ENCODE measurements at places on chromosomes 7 and 10.

DNA sequence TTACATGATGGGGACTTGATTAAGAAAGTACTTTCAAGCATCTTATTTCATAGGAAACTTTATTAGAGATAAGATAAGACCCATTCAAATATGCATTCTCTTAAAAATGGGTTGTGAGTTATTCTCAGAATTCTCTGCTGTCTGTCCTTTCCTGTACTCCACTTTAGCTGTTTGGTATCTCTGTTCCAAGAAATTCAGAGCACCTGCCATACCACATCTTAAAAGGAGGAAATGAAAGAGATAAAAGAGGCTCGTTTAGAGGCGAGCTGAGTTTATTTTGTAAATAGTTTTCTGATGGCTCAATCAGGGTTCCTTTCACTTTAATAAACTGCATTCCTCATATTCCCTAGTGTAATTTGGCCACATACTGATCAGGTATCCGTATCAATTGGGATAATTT is 87.2 kb downstream of the MDFIC start:
- no peak for DNase-seq

DNA sequence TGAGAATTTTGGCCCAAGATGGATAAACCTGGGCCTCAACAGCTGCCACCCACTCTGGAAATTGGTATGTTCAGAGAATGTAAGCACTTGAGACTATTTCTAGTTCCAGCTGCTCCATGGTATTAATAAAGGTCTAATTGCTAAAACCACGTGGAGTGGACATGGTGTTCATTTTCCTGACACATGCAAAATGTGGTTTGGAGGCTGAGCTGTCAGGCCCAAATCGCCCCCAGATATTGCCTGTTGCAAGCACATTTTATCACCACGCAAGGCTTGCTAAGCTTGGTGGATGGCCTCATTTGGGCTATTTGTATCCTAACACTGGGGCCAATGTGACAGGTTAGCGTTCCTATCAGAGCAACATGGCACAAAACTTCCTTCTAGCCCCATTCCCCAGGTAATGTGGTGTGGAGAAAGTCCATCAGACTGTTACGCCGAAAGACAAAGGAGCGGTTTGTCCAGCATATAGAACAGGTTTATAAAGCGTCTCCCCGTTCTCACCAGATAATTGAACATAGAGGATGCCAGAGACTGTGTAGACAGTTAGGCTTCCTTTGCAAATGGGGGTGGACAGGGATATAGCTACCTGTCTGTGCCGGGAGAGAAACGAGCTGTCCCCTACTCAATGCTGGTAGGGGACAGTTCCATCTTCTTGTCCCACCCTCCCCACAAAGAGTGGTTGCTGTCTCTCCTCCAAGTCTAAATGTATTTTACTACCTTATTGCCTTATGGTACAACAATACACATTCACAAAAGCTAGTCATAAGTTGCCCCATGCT is 78.0 kb upstream of the ANKRD1 start:
- DNase-seq, result no peak

DNA sequence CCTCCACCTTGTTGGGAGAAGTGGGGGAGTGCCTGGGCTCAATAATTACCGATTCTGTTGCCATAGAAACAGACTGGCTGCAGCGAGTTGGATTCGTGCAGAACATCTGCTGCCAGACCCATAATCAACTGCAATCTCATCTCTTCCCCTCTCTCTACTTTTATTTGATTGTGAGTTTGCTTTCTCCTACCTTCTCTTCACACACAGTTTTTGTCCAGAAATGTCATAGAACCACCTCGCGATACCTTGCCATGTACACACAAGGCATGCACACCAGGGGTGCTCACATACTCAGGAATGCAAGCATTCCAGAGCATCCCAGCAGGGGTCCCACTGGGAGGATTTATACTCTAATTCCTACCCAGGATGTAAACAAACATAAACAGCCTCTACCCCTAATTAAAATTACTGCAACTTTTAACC is 262.2 kb upstream of the AOAH start:
- DNase-seq, result no peak

- peak; percentile 70 for DNase-seq
Measured at GRCh38 chr10:24642921-24643678, 80.6 kb downstream of the ARHGAP21 start.

DNA sequence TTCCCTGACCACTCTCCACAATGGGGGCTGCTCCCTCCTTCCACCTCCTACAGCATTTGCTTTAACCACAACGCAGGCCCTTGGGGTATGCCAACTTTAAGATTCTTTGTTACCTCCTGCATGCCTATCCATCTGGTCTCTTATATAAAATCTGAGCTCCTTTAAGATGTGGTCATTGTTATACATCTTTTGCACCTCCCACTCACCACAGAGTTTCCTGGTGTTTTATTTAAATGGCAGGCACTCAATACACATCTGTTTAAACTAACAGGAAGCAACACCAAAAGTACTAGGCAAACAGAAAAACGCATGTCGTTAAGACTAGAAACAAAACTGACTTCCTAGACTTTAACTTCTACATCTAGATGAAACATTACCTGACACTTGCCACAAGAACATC is 36.3 kb downstream of the SLC25A13 start:
- DNase-seq, result no peak

DNA sequence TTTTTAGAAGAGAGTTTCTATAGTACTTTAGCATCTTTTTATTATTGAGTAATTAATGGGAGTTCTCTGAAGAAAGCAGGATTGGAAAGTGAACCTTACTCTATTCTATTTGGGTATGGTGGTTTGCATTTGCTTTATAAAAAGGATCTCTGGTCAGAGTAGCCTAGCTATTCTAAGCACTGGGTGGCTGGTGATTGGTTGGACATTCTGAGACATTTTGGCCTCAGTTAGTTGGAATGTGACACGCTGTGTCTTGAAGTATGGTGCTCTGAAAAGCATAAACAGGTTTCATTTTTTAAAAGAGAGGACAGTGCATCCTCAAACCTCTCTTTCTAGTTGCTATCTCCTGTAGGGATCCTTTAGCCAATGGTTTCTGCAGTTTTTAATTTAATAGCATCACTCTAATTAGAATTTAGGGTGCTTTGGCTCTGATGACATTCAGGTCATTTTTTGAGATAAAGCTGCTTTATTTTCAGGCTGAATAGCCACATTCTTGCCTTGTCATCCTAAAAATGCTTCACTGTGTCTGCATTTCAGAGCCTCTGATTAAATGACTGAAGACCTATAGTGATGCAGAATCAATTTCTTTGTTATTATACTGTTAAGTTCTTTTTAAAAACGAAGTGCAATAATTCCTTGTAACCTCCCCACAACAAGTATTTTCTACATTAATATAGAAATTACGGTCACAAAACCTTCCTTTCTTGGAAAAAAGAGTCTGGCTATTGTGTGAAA is 20.6 kb downstream of the TMEM178B start:
- DNase-seq, result no peak

- no peak for DNase-seq
Measured at GRCh38 chr10:6153845-6154244, 48.9 kb upstream of the PFKFB3 start.

- no peak for DNase-seq
Measured at GRCh38 chr10:35015843-35016408, 74.2 kb downstream of the CUL2 start.

GRCh38 chr7:25312968-25313367 is 84.7 kb upstream of the NPVF start:
- DNase-seq, result no peak

GRCh38 chr7:20280475-20281351 is 50.0 kb upstream of the ITGB8 start:
- no peak for DNase-seq

DNA sequence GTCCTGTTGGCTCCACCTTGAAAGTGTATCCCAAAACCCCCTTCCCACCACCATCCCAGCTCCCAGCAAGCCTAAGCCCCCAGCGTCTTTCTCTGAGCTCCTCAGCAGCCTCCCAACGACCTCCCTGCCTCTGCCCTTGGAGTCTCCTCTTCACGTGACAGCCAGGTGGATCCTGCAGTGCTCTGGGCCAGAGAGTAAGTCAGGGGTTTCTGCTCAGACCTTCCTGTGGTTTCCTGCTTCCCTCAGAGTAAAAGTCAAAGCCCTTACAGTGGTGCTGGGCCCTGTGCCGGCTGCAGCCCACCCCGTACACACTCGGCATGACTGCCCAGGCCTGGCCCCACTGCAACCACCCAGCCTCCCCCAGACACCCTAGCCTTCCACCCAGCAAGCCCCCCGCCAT is 51.9 kb downstream of the OAT start:
- no peak for DNase-seq

DNA sequence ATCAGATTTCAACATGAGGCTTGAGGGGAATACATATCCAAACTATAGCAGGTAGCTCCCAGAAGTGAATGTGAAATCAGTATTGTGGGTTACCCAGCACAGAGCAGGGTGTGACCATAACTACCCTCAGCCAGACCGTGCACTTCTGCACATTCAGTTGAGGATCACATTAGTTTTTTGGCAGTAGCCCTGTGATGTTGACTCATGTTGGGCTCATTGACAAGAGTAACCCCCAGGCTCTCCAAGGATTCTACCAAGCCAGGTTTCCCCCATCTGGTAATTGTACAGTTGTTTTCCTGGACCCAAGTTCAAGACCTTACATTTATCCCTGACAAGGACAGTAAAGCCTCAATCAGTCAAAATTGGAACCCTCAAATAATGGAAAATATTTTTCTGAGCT is 11.7 kb upstream of the CPA4 start:
- no peak for DNase-seq

GRCh38 chr10:108003576-108003975 is 839.1 kb upstream of the SORCS1 start:
- no peak for DNase-seq

GRCh38 chr7:99504281-99504602 is 220 bp upstream of the ZKSCAN5 start:
- DNase-seq, result no peak

GRCh38 chr7:148700661-148701064 is 2.0 kb downstream of the CUL1 start:
- DNase-seq, result no peak

- DNase-seq, result no peak
Measured at GRCh38 chr7:47609803-47610452, 28.0 kb upstream of the TNS3 start.

DNA sequence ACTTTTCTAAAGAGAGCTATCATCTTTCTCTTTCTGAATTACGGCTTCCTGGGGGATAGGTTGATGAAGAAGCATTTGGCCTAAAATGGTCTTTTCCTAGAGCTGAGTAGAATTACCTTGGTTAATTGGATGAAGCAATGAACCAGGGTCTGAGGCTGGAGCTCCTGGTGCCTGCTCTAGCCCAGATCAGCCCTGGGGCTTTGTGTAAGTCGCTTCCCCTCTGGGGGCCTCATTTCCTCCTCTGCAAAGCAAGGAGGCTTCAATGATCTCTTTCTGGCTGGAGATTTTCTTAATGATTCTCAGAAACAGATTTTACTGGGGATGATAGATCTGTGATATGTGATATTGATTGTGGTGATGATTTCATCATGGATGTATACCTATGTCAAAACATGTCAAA is 3.5 kb upstream of the CPA2 start:
- DNase-seq, result no peak

DNA sequence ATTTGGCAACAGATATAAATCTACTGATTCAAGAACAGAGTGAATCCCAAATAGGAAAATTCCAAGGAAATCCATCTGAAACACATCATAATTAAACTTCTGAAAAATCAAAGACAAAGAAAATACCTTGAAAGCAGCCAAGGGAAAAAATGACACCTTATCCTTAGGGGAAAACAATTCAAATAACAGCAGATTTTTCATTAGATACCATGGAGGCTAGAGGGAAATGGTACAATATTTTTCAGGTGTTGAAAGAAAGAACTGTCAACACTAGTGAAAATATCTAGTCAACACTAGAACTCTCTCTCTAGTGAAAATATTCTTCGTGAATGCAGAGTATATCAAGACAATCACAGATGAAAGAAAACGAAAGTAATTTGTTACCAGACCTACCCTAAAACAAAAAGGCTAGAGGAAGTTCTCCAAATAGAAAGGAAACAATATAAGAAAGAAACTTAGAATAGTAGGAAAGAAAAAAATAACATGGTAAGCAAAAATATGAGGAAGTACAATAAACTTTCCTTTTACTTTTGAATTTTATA is 5.7 kb upstream of the FAM241B start:
- no peak for DNase-seq

DNA sequence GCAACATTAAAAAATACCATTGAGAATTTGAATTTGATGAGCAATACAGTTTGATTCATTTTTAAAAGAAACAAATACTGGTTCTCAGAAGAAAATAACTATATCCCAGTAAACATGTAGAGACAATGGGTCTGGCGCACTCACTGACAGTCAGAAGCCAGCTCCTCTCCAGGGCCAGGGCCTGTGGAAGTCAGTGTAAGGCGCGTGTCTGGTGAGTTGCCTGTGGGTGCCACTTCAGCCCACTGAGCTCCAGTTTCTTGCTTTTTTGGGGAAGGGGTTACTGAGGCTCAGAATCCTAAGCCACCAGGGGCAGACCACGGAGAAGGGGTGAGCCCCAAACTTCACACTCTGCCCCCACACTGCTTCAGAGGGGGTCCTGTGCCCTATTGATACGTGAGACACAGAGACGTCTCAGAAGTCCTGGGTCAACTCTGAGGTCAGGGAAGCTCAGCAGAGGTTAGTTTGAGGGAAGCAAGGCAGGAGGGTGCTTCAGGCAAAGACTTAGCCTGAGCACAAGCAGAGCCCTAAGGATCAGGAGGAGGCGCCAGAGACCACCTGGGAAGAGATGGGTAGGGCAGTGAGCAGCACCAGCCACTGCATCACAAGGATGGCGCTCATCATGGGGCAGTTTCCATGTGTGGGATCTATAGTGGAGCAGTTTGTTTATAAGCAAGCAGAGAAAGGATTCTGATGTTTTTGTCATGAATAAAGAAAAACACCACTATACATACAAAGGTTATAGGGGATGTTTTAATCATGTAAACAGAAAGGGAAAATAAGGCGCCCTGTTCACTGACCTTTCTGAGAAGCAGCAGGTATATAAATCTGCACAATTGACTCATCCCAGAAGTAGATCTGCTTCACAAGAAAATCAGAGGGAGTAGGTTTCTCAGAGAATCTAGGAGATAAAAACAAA is 95.7 kb downstream of the PKD1L1 start:
- no peak for DNase-seq

GRCh38 chr7:50615519-50616080 is 50.4 kb upstream of the DDC start:
- DNase-seq, result no peak

DNA sequence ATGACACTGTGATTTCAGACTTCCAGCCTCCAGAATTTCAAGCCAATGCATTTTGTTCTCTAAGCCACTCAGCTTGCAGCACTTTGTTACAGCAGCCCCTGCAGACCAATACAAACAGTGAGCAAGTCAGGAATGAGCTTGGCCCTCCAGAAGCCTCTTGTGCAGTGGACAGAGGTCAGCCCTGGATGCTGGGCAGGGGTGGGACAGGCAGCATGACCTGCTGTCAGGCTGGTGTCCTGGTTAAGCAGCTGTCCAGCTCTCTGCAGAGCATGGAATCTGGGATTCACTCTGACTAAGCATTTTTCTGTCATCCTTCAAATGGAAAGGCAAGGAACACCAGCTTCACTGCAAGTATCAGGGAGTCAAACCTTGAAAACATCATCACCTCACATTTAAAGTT is 85.5 kb upstream of the GDF10 start:
- no peak for DNase-seq
